GM12891 (cell line): ENCODE measurements at places on chromosomes 16 and 17.

DNA sequence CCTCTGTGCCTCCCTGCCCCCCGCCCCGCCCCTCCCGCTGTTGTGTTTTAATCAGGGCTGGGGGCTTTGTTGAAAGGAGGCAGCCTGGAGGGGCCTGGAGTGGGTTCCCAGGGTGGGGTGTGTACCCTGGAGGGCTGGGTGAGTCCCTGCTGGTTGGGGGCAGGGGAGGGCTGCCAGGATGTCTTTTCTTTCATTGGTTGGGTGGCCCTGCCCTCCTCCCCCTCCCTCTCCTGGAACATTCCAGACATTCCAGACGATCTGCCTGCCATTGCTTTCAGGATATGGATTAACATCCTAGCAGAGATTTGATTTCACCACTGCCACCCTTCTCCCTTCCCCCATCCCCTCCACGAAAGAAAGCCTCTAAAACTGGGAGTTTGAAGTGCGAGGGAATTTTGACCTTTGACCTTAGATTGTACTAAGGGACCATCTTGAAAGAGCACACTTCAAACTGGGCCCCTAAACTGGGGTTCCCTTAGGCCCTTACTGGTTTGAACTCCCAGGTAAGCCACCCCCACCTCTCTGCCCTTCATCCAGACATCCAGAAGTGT lies 25.3 kb downstream of the IGF2BP1 start:
- DNase-seq: no peak

DNA sequence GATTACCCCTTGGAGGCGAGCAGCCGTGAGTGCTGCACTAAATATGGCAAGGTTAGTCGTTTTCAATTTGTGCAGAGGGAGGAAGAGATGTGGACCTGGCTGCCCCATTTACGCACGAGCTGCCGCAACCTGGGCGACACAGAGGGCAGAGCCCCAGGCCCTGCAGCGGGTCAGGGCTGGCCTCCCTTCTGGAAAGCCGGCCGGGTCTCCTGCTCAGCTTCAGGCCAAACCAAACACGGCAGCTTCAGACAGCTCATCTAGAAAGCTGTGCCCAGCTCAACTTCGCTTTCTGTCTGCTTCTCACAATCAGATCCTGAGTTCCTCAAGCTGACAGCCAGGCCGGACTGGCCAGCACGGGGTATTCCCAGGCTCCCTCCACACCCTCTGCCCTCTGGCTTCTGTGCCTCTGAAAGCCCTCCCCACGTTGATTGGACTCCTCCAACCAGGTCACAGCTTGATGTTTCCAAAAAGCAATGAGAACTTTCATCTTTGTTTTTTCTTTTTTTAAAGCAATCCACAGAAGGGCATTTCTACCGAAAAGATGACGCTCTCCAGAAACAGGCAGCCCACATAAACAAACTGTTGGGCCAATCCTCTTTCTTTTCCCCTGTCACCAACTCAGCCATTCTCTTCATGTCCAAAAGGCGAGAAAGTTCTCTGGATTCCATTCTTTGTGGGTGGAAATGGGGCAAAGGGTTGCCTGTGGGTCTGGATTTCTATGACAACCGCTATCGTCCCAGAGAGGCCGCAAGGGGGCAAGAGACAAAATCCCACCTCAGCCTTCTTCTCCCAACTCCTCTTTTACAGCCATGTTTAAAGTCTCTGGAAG lies 189.0 kb downstream of the ZFHX3 start:
- DNase-seq: no peak

DNA sequence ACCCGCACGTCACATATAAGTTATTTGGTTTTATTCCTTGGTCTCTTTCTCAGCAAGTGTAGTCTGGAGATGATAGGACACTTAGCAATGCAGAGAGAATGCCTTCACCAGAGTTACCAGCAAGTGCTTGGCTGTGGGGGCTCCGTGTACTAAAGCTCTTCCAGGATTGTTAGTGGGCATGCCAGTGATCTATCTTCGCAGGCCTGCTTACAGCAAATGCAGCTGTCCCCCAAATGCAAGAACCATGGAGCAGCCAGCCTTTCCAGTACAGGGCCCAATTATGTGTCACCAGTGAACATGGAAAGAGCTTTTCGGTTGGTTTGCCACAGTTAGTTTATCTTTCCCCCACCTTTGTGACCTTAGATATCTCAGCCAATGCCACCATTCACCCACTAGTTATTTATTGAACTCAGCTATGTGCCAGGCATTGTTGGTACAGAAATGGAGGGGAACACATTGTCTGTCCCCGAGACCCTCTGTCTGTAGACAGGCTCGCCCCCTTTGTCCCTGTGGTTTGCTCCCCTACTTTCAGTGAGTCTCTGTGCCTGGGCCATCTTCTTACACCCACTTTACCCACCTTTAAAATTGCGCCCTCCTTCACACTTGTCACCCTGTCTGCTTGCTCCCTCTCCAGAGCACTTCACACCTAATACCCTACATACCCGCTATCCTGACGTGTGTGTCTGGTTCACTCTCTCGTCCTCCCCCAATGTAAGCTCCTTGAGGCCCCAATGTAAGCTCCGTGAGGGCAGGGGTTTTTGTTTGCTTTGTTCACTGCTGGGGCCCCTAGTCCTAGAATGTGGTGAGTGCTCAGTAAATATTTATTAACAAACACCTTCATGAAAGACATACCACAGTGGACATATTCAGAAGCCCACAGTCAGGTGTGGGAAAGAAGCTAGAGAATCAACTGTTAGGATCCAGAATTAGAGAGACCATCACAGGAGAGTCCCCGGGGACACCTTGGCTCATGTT lies 13.3 kb downstream of the USP10 start:
- no peak for DNase-seq

GRCh38 chr17:80397034-80397387 lies 18.0 kb upstream of the ENDOV start:
- DNase-seq: no peak

DNA sequence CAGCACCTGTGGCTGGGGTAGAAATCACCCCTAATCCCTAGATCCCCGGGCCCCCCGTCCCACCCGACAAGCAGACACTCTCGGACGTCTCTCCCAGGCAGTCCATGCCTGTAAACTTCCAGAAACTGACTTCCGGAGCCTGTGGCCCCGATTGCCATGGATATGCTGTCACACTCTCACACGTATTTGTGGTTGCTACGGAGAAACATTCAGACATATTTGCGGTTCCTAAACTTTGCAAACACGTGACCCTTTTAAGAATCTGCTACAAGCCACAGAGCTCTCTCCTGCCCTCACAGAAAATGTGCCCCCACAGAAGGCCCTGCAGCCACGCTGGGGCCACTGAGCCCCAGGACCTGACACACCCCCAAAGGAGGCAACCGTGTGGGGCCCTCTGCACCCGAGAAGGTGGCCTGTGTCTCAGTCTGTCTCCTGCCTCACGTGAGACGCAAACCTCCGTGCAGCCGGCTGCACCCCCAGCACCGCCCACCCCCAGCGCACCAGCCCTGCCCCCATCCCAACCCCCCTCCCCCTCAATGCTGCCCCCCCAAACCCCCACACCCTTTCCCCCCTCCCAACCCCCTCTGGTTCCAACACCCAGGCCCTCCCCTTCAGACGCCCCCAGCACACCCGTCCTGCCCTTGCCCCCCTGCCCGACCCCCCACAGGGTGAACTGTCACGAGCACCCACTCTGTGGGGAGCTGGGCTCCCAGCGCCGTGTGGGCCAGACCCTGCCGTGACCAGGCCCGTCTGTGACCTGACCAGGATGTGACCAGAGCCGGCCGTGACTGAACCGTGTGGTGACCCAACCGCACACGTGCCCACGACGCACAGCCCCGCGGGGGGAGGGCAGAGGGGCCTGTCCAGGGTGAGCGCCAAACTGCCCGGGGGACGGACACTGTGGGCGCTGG lies 66.3 kb upstream of the METRNL start:
- DNase-seq: peak; percentile 5

DNA sequence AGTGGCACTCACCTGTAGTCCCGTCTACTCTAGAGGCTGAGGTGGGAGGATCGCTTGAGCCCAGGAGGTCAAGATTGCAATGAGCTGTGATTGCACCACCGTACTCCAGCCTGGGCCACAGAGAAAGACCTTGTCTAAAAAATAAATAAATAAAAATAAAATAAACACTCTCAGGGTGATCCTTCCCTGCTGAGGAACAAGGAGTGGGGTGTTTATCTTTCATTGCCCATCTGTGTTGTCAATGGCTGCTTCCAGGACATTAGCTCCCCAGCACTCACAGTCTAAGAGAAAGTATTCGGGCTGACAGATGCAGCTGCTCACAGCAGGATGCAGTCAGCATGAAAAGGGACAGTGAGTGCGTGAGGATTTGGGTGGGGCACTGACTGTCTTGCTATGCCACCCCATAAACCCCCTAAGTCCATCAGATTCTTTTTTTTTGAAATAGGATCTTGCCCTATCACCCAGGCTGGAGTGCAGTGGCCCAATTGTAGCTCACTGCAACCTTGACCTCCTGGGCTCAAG lies 31.3 kb upstream of the RBBP6 start:
- no peak for DNase-seq

GRCh38 chr17:14046978-14047377 lies 22.3 kb upstream of the COX10 start:
- DNase-seq: no peak

GRCh38 chr17:73093286-73093685 lies 798 bp upstream of the SLC39A11 start:
- no peak for DNase-seq

GRCh38 chr17:66275651-66276050 lies 26.8 kb upstream of the PRKCA start:
- no peak for DNase-seq

DNA sequence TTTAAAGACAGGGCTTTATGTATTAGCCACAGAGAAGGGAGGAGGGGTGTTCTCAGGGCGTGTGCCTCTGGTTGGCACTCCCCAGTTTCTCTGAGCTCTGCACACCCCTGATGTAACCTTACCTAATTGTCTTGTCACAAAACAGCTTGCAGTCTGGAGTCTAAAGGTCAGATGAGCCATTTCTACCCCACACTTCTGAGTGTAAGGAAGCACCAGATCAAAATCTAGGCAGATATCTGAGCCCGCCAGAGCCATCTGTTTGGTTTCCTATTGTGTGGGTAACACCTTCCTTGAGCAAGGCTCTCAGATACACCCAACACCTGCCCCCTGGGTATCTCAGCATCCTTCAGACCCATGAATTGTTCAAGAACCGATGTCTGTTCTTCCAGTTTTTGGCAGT lies 15.5 kb downstream of the CDH1 start:
- no peak for DNase-seq

GRCh38 chr16:89404561-89404960 lies 85.8 kb downstream of the ANKRD11 start:
- no peak for DNase-seq

GRCh38 chr16:81136390-81137335 lies 40.5 kb upstream of the GCSH start:
- no peak for DNase-seq

GRCh38 chr17:44785921-44786320 lies 27.1 kb downstream of the ADAM11 start:
- DNase-seq: no peak

- no peak for DNase-seq
Observed at GRCh38 chr16:66434619-66435430, 7.7 kb downstream of the BEAN1 start.

GRCh38 chr17:50626037-50626574 lies 8.6 kb upstream of the ABCC3 start:
- DNase-seq: peak; percentile 86

DNA sequence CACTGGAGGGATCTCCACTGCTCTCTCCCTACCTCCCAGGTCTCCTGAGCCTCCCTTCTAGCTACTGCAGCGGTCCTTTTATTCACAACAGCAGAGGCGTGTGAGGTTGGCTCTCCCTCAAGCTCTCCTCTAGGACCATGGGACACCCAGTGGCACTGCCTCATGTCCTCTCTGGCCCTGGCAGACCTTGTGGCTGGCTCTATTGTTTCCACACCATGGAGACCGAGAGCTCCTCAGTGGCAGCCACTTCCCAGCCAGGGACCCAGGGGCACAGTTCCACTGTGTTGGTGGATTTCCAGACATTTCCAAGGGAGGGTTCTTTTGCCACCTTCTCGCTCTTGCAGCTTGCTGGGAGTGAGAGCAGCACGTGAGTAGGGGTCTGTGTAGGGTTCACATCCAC lies 204.9 kb downstream of the AXIN2 start:
- no peak for DNase-seq

DNA sequence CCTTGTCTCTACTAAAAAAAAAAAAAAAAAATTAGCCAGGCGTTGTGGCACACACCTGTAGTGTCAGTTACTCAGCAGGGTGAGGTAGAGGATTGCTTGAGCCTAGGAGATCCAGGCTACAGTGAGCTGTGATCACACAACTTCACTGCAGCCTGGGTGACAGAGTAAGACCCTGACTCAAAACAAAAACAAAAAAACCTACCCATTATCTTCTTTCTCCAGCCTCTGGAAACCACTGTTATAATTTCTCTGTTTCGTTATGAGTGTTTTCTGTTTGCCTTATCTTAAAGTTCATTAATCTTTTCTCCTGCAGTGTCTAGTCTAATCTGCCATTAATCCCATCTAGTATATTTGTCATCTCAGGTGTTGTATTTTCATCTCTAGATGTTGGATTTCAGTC lies 18.6 kb upstream of the CLTC start:
- no peak for DNase-seq

- DNase-seq: no peak
Observed at GRCh38 chr16:30121741-30122571, 1.1 kb downstream of the MAPK3 start.
